ENCODE measurements at places on chromosomes 4 and X.

DNA sequence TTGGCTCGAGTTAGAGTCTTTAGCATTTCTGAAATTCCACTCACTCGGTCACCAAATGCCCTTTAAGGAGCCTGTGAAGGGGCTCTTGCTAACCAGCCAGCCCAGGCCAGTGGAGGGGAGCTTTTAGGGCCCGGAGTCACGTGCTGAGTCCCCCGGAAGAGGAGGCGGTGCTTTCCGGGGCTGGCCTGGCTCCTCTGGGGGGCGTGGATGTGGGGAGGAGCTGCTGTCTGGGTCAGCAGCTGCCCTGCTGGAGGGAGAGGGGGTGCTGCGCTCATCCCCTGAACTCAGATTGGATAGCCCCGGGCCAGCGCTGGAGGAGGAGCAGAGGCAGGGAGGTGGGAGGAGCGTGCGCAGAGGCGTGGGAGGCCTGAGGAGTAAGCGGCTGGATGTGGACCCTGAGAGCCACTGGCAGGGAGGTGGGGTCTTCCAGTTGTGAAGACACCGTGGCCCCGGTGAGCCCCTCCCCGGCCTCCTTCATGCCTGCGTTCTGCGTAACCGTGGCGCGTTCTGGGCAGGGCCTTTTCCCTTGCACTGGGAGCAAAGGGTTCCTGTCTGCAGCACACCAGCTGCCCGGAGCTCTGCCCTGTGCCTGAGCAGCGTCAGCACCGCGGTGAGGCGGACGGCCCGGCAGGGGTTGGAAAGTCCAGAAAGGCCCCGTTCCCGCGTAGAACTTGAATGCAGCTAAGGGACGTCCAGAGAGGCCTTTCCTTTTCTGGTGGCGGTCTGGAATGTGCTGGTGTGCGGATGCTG, 19.7 kb downstream of the MAEA start:
- DNase-seq: peak; percentile 88

DNA sequence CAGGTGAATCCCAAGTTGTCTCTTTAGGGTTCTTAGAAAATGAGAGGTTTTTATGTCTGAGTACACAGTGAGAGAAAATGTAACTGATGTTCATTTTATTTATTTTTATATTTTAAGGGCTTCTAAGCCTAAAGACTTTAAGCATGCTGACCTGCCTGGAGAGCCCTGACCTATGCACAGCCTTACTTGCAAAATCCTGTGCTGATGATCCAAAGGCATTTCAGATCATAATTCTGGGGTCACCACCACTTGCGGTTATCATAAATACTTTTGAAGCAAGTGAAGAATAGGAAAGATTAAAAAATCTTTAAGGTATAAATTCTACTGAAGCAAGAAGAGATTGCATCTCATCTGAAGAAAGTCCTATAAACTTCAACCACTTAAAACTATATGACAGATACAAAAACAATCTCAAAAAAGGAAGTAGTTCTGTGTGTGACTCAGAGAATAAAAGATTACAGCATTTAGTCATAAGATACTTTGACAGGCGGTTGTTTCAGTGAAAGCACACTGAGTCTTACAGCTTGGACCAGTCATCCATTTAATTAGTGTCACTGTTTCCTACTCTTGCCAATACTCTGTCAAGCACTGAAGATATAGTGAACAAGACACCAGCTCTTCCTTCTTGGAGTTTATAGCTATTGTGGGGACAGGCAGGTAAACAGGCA, 245.2 kb upstream of the DIPK2B start:
- no peak for DNase-seq

GRCh38 chr4:57206172-57206571, 96.0 kb upstream of the IGFBP7 start:
- no peak for DNase-seq

GRCh38 chr4:176413171-176413570, 93.4 kb downstream of the SPCS3 start:
- no peak for DNase-seq

- no peak for DNase-seq
Observed at GRCh38 chr4:48248559-48248953, 21.1 kb downstream of the TEC start.

- DNase-seq: no peak
Observed at GRCh38 chr4:86895692-86896488, 3.7 kb upstream of the C4orf36 start.

DNA sequence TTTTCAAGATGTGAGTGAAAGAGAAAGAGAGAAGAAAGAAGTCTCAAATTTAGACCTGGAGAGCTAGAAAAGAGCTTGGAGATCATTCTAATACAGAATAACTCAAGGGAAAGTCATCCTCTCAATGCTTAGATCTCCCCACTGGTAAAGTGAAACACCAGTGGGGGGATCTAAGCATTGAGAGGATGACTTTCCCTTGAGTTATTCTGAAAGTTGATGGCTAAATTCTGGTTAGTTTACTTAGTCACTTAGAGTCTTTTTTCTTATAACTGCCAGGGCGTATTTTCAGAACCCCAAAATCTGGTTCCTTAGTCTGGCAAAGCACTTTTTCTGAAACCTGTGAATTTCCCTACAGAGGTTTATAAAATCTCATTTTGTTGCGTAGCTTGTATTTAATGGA, 198.6 kb downstream of the ARHGAP24 start:
- DNase-seq: no peak

DNA sequence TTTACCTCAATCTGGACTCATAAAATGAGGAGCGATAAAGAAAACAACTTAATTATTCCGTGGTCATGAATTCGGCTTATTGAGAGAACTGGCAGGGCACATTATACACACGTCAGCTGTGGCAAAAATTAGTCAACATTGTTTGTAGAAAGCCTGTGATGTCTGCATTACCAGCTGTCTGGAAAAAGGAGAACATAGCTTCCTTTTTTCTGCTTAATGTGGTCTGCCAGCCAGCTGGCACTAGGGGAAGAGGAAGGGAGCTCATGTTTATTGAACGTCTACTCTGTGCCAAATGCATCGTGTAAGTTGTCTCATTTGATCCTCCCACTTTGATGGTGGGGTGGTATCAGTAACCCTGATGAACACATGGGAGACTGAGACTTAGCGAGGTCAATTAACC, 367.6 kb downstream of the ARHGAP24 start:
- no peak for DNase-seq

DNA sequence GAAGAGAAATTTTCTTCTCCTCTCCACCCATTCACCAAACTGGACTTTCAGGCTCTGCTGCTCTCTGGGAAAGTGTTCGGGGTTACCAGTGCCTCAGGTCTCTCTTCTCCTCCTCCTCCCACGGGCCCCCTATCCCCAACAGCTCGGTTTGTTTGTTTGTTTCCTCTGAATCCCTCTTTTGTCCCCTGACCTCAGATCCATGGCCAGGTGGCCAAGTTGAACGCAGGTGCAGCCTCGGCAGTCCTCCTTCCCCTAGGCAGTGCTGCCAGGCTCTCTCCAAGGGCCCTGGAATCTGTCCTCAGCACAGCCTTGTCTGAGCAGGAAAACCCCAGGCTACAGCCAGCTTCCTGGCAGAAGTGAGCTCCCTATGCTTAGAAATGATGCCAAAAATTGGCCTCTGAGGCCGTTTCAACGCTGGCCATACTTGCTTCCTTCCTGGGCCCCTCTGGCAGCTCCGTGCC, 60.0 kb downstream of the FHDC1 start:
- no peak for DNase-seq

DNA sequence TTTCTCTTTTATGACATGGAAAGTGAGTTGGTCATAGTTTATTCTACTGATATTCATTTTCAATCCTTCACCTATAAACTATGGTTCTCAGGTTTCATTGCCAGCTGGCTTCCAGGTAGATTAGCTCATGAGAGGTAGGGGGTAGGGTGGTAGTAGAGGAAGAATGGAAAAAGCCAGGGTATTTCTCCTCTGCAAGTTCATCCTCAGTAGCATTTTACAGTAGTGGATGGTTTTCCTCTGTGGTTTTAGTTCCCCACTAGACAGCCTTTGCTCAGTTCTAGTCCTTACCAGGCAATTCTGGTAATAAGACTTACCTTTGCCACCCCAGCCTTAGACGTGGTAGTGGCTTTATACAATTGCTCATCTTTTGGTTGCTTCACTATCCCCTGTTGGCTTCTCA, 8.9 kb upstream of the NAA11 start:
- DNase-seq: no peak

DNA sequence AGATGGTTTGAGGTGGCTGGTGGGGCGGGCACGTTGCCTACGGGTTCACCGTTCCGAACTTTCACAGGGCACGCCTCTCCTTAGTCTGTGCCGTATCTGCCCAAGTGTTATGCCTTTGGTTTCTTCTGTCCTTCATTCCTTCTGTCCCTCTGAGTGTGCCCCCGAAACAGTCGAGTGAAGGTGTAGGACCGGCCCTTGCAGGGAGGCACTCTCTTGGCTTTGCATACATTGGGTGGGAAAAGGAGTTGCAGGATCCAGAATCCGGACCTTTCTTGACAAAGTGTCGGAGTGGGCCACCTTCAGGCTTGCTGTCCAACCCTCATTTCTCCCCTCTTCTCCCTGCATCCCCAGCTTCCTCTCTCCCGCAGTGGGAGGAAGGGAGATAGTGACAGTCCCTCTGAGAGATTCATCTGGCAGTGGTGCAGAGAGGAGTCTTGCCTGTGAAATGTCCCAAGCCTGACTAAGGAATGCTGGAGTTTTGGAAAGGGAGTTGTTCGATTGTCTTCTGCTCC, 569 bp downstream of the ARFIP1 start:
- no peak for DNase-seq

DNA sequence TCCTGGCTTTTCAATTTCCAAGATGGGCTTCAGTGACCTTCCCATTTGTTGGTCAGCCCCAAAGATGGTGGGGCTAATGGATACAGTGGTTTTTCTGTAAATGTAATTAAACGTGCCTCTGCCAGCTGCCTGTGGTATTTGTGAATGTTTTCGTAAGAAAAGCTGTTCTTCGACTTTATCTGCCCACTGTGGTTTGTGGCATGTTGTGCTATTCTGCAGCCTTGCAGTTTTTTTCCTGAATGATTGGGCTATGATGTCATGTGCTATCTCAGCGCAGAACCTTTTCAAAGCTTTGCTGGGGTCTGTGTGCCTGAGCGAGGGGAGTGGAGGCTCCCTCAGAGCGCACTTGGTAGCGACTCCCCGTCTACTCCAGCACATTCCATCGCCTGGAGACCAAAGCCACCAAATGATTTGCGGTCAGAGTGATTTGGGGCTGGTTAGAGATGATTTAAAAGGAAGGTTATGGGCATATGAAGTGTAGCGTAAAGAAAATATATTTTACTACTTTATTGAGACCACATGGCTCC, 137.5 kb downstream of the PALLD start:
- no peak for DNase-seq

DNA sequence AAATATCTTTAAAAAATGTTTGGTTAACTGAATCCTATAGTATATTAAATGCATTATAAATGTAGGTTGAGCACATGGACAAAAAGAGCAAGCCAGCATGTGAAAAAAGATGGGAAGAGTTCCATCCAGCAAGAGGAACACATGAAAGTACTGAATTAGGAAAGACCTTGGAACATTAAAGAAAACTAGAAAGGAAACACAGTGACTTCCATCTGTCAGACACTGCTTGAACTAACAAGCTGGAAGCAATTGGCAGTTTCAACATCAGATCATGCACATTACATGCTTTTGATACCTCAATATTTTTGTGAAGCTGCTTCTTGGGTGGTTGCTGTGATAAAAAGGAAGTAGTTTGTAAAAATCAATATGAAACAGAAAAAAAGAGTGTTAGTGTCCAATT, 626.8 kb upstream of the GNPDA2 start:
- no peak for DNase-seq

DNA sequence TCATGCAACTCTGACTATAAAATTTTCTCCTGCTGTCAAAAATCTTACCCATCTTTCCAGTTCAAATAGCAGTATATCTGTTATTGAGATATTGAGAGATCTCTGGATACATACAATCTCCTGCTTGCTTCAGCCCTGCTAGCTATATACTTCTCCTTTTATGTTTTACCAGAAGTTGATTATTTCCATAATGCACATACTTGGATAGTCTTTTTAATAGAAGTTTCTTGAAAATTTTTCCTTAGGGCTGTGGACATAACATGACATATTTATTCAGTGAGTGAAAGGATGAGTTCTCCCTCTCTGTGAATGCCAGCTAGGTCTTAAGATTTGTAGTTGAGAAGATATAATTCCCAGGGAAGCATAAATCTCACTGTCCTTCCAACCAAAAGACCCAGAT, 234.1 kb upstream of the NR3C2 start:
- no peak for DNase-seq

DNA sequence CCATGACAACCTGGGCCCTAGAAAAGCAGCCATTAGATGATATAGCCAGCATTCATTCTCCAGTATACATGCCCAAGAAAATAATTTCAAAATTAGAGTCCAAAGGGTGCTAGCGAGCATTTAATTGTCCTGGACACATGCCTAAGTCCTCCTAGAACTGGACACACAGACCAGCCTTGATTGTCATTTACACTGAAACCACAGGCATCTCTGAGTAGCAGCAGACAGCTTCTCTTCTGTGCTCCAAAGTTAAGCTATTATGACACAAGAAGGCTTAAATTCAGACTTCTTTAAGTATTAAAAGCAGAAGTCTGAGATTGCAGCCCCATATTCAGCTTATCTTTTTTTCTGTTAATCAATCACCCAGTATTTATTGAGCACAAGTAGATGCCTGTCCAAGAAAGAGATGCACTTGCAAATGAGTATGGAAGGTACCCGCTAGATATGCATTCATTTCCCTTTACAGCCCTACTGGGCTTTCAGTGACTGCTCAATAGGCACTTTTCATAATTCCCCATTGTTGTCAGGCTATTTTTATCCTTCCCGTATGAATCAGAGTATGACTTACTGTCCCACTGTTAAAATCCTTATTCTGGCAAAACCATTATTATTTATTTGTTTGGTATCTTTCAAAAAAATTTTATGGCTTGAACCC, 374.1 kb downstream of the FBXW7 start:
- no peak for DNase-seq

GRCh38 chr4:156958276-156959074, 13.1 kb downstream of the PDGFC start:
- DNase-seq: no peak

DNA sequence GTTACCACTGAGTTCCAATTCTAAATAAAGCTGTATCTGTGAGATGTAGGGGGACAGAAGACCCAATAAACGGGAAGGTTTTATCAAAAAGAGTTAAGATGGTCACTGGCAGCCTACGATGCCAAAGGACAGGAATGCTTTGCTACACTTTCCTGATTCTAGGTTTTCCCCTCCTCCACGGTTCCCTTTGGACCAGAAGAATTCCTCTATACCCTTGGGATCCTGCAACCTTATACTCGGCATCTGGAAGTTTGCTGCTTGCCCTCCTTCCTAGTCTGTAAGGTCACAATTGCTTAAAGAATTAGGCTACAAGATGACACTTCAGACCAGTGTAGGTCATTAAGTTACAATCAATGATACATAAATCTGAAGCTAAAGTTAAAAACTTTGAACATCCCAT, 64.3 kb downstream of the SCML2 start:
- peak; percentile 7 for DNase-seq

DNA sequence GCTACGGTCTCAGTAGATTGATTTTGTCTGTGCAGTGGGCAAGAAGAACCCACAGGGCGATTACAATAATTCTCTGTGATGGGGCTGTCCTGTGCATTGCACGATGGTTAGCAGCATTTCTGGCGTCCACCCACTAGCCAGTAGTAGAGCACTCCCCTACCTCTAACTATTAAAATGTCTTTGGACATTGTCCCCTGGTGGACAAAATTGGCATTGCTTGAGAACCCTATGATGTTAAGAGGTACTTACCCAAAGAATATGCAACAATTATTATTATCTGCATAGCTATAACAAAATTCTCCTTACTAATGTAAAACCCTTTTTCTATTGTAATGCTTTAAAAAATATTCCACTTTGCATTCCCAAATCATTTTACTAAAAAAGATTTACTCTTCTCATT, 109.5 kb upstream of the VCX3A start:
- DNase-seq: no peak

Data from iPS DF 6.9 (cell line).